Common myeloid progenitor, CD34-positive (primary cell): ENCODE measurements at places on chromosomes 2 and 18.

DNA sequence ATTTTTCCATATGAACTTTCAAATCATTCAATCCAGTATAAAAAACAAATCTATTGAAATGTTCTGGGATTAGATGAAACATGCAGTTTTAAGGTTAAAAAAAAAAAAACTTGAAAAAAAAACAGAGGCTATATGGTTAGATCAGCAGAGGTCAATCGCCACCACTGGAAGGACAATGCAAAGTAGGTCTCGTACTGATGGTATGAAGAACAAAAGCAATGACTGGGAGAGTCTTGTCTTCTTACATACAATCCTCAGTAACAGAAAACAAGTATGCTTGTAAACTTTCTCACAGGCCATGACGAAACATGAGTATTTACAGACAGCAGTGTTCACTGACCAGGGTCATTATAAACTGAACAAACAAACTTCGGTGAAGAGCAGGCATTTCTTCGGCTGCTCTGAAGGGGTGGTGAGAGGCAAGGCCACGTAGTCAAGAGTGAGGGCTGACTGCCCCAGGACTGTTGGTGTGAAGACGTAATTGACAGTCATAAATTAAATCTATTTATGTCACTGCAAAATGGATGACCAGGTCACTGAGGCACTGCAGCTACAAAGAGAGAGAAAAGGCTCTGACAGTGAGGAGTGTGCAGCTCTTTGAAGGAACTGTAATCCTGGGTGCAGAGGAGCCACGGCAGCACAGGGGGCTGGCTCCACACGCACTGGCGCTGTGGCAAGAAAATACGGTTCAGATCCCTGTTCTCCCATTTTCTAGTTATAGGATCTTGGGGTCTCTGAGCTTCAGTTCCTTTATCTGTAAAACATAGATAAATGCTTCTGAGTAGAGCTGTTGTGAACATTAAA lies 60.0 kb downstream of the NXPH2 start:
- DNase-seq = no peak

GRCh38 chr2:181461056-181461997 lies 4.1 kb downstream of the ITGA4 start:
- DNase-seq = peak; percentile 80

DNA sequence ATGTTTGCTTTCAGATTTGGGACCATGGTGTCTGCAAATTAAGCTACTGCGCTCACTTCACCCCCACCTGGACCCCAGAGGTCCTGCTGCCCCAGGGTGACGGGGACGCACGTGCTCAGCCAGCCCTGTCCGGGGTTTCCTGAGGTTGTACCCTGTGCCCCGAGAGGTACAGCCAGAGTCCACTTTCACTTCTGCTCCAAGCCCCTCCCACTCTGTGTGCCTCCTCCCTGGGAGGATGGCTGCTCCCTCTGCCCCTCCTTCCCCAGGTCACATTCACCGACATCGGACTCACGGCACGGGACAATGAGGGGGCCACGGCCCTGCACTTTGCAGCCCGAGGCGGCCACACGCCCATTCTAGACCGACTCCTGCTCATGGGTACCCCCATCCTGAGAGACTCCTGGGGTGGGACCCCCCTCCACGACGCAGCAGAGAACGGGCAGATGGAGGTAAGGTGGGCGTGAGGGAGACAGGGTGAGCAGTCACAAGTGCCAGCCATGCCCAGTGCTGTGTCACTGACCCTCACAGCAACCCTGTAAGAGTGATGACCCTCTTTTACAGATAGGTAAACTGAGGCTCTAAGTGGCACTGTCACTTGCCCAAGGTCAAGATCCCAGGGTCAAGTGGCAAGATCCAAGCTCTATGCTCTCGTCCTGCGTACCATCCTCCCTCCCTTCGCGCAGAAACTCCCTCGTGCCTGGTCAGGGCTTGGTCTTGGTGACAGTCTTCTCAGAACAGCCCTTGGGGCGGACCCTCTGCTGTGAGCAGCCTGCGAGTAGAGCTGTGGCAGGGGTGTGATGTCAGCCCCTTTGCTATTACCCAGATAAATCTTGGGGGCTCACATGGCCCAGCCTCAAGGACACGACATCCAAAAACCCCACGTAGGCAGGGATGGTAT lies 7.6 kb downstream of the ESPNL start:
- DNase-seq = no peak

DNA sequence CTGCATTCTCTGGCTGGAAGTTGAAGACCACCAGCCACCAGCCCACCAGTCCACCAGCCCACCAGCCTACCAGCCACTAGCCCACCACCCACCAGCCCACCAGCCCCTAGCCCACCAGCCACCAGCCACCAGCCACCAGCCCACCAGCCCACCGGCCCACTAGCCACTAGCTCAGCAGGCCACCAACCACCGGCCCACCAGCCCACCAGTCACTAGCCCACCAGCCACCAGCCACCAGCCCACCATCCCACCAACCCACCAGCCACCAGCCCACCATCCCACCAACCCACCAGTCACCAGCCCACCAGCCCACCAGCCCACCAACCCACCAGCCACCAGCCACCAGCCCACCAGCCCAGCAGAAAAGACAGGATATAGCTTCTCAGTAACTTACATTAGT lies 18.6 kb upstream of the TMEM131 start:
- DNase-seq = no peak

GRCh38 chr18:55925772-55926171 lies 337.8 kb upstream of the TCF4 start:
- DNase-seq = no peak

DNA sequence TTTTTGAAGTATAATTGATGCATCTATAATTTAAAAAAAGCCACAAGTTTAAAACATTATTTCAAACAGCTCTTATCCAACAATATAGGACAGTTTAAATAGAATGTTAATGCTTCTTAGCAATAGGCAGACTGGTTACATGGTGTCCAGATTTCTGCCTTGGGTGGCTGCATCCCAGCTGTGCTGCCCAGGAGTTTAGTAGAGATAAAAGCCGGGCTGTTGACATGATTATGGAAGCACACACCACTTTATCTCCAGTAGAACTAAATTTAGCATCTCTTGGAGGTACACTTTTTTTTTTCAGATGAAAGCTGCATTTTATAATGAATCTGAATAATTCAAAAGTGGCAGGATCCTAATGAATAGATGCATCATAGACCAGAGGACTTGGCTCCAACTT lies 309.7 kb downstream of the PLCL1 start:
- no peak for DNase-seq

- DNase-seq = no peak
Measured at GRCh38 chr2:115913921-115914320, 1471.5 kb downstream of the DPP10 start.

- DNase-seq = no peak
Measured at GRCh38 chr2:226408141-226408540, 391.5 kb downstream of the IRS1 start.

- no peak for DNase-seq
Measured at GRCh38 chr2:43943809-43944452, 51.9 kb downstream of the LRPPRC start.

DNA sequence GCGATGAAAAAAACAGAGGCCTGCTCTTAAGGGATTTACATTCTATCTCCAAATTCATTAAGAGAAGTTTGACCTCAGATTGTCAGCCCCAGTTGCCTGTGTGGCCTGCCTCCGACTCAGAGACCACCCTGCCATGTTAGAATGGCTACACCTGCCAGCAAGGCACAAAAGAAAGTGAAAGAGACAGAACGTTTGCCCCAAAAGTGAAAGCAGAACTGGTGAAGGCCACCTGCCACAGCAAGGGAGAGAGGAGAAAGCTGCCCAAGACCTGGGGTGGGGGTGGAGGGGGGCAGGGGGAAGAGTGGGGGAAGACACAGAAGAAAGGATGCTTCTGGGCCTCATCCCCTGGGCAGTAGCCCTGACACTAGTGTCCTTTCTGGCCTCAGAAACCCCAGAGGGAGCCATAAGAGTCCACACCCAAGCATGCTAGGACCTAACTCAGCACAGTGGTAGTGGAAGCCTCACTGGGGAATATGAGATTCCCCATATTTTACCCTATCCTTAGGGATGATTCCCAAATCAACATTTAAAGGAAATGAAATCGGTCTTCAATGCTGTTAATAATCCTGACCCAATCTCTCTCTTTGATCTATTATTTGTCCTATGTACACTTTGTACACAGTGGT lies 389.7 kb downstream of the TXNL1 start:
- peak; percentile 47 for DNase-seq

DNA sequence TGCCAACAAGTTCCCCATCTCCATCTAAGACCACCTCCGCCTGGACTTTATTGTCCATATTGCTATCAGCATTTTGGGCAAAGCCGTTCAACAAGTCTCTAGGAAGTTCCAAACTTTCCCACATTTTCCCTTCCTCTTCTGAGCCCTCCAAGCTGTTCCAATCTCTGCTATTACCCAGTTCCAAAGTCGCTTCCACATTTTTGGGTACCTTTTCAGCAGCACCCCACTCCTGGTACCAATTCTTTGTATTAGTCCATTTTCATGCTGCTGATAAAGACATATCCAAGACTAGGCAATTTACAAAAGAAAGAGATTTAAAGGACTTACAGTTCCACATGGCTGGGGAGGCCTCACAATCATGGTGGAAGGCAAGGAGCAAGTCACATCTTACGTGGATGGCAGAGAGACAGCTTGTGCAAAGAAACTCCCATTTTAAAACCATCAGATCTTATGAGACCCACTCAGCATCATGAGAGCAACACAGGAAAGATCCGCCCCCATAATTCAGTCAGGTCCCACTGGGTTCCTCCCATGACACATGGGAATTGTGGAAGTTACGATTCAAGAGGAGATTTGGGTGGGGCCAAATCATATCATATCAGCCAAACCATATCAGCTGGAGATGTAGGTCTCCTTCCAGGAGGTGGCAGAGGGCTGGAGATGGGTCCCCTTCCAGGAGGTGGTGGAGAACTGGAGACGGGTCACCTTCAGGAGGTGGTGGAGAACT lies 19.8 kb upstream of the TXNDC2 start:
- no peak for DNase-seq

GRCh38 chr2:96164459-96165184 lies 19.4 kb upstream of the DUSP2 start:
- DNase-seq = no peak

DNA sequence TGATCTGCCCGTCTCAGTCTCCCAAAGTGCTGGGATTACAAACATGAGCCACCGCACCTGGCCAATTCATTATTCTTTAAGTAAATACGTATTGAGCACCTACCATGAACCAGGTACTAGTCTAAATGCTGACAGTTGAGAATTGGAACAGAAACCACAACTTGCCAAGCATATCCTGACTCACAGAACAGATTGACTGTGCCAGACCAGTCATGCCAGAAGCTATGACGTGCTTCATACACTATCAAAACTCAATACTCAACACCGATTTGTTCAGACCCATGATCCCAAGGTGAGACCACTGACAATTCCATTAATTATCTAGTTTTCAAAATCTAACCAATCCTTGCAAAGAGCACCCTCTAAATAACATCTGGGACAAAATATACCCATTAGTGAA lies 148.6 kb downstream of the B3GNT2 start:
- DNase-seq = peak; percentile 59

- no peak for DNase-seq
Measured at GRCh38 chr2:100213595-100213994, 71.2 kb upstream of the AFF3 start.

DNA sequence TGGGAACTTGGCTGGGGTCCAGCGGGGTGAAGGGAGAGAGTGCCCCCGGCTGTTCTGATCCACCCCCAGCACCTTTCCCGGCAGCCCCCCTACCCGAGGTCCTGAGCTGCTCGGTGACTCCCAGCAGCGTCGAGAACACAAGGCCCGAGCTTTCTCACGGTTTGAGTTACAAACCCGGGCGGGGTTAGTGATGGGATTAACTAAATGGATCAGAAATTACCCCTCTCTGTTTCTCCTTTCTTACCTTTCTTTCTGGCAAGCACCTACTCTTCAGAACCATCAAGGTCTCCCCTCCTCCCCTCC lies 139.4 kb upstream of the GPC1 start:
- DNase-seq = no peak

- peak; percentile 73 for DNase-seq
Measured at GRCh38 chr2:62180975-62181374, 14.9 kb upstream of the B3GNT2 start.

- DNase-seq = peak; percentile 22
Measured at GRCh38 chr2:172972005-172972619, 103.5 kb upstream of the MAP3K20 start.

DNA sequence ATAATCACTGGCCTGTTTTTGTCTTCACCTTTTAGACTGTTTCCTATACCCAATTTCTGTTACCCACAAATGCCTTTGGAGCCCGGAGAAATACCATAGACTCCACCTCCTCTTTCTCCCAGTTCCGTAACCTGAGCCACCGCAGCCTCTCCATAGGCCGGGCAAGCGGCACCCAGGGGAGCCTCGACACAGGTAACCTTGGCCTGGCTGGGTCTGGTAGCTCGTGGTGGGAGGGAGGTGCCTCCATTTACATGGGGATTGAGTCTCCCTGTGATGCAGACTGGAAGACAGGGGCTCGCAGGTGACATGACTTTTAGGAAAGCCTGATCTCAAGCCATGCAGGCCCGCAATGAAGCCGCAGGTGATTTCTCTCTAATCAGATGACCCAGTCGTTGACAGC lies 100.6 kb downstream of the CABLES1 start:
- DNase-seq = no peak

DNA sequence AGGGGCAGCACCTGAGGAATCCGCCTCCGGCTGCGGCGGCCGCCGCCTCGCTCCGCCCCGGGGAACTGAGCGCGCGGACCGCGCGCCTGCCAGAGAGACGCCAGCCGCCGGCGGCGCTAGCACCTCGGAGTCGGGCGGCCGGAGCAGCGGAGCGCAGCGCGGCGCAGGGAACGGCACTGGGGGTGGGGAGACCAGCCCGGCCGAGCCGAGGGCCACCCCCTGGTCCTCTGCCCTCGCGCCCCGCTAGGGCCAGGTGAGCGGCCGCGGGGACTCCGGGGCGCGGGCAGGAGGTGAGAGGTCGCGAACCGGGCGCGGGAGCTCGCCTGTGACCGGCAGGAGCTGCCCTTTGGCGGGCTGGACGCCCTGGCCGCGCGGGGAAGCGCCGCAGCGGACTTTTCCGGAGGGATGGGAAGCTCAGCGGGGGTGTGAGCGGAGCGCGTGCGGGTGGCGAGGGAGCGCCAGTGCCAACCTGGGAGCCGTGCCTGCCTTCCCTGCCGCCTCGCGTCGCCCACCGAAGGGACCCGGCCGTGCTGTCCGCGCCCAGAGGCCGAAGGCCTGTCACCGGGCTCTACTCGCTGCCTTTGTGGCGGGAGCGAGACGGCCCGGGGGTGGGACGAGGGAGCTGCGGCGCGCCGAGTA lies at the start of gene GREB1L:
TSS of gene GREB1L (plus strand) at position 92 of the 639 bp plus-strand sequence. CDS start 141,287 bp downstream, outside the sequence.
- peak; percentile 60 for DNase-seq

GRCh38 chr2:207734264-207734635 lies 22.8 kb downstream of the CCNYL1 start:
- DNase-seq = peak; percentile 53

- DNase-seq = no peak
Measured at GRCh38 chr18:26794230-26795101, 71.0 kb downstream of the AQP4 start.

DNA sequence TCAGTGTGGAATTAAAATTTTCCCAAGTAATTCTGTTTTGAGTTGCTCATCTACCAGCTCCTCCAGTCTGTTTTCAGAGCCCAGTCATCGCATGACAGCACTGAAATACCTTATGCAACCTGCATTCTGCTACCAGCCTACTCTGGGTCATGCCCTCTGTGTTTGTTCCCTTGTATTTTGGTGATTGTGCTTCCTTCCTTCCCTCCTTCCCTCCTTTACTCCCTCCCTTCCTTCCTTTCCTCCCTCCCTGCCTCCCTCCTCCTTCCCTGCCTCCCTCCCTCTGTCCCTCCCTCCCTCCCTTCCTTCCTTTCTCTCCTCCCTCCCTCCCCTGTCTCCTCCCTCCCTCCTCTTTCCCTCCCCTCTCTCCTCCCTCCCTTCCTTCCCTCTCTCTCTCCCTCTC lies 289.6 kb downstream of the CDH2 start:
- DNase-seq = no peak

- DNase-seq = no peak
Measured at GRCh38 chr2:102498414-102498813, 25.4 kb downstream of the SLC9A4 start.

- peak; percentile 22 for DNase-seq
Measured at GRCh38 chr18:50356036-50356945, 18.6 kb upstream of the SKA1 start.
